ENCODE measurements at places on chromosomes 1 and 21.

DNA sequence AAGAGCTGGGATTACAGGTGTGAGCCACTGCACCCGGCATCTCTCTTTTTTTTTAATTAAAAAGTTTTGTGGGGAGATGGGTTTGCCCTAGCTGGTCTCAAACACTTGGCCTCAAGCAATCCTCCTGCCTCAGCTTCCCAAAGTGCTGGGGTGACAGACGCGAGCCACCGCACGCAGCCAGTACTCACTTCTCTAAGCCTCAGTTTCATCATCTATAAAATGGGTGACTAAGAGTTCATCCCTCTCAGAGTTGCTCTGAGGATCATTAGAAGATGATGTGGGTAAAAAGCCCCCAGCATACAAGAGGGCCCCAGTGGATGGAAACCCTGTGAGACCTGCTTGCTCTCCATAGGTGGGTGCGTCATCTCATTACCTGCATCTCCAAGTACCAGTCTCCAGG, 2.5 kb upstream of the CATSPER4 start:
- no peak for DNase-seq

- no peak for DNase-seq
These were observed 373.4 kb downstream of the LMX1A start for GRCh38 chr1:164983023-164983650.

DNA sequence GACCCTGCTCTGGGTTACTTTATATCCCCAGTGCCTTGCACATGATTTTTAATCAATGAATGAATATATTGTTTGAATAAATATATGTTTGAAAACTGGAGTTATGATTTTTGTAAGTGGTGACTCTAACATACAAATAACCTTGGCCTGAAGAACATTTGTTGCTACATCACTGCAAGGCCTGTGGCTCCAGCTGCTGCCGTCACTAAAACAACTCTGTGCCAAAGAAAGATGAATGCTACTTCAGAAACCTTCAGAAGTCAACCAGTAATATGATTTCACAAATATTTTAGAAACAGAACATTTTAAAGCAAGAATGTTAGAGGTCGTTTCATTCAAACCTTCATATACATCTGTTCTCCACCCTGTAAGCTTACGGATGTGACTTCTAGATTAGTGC, 60.6 kb upstream of the SEC16B start:
- no peak for DNase-seq

- DNase-seq: no peak
These were observed 86.7 kb upstream of the PTBP2 start for GRCh38 chr1:96634883-96635282.
